Muscle of leg (tissue), 16 donors: ENCODE measurements at places on chromosomes 6 and 20. TPM values are rescaled to one million over a fixed set of nuclear protein-coding genes. Genes with fewer than 3 reads are reported as not detected.

The MOXD1 gene
- total RNA-seq, result 3.1 TPM

GRCh38 chr20:2156224-2156623, 54.6 kb downstream of the STK35 start:
- no peaks in the 10 kb centered on the region for H3K36me3 ChIP-seq
- H3K4me1 ChIP-seq, result peaks cover 10% of the 10 kb centered on the region
- H3K27ac ChIP-seq, result no peak overlapping the region
- H3K27me3 ChIP-seq, result no peaks in the 10 kb centered on the region
- H3K4me3 ChIP-seq, result no peak overlapping the region

DNA sequence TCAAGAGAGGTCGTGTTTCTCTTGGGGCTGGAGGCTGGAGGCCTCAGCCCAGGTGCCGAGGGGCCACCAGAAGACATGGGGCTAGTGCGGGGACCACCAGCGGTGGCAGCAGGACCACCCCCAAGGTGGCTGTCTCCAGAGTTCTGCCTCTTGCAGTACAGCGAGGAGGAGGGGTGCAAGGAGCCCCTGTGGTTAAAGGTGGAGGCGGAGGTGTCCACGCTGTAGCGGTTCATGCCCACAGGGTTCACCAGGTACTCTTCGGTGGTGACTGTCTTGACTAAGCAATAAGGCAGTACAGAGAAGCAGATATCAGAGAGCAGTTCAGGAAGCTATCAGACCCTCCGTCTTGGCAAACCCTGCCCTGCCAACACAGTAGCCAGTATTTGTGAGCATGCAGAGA, 103.4 kb downstream of the SCML4 start:
- no peak for DNase-seq
- H3K4me3 ChIP-seq, result no peak overlapping the region
- H3K27ac ChIP-seq, result no peak overlapping the region
- no peaks in the 10 kb centered on the region for H3K4me1 ChIP-seq

- H3K4me1 ChIP-seq, result peaks cover 22% of the 10 kb centered on the region
- H3K27me3 ChIP-seq, result peaks cover 52% of the 10 kb centered on the region
- H3K36me3 ChIP-seq, result no peaks in the 10 kb centered on the region
- no peak overlapping the region for H3K27ac ChIP-seq
- no peak overlapping the region for H3K4me3 ChIP-seq
Measured at GRCh38 chr20:48465271-48465670, 362.5 kb downstream of the PREX1 start.
